ENCODE measurements at places on chromosomes 16 and 17.

GRCh38 chr16:50489182-50489581 is 59.0 kb upstream of the NKD1 start:
- no peak for DNase-seq

- no peak for DNase-seq
These were observed 7.8 kb downstream of the BFAR start for GRCh38 chr16:14640538-14640937.

GRCh38 chr17:40072040-40072734 is 9.4 kb downstream of the THRA start:
- DNase-seq = no peak

DNA sequence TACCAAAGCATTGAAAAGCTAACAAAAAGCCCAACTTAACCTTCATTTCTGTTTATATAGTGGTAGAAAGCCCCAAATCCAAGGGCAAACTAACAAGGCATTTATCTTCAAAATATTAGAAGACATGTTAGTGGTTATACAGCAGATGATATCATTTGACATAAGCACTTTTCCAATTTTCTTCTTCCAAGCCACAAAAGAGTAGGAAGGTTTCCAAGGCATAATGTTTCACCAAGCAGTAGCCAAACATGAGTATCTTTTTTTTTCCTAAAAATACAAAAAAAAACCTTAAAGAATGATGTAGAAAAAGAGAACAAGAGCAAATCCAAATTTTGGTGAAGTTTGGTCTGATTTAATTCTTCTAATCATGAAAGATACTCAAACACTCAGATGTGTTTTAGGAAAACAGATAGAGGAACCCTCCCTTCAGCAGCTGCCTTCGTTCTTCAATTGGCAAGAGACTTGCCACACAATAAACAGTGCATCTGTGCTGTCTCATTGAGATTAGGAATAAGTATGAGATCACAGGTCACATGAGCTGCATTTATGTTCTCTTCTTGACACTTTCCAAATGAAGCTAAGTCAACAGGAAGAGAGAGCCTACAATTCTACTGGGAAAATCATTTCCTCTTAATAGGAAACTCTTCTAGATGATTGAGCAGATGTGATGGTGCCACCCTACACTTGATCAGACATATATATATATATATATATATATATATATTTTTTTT is 106.7 kb downstream of the TTC19 start:
- DNase-seq = no peak

GRCh38 chr17:56883616-56884015 is 30.2 kb downstream of the TRIM25 start:
- DNase-seq = no peak

DNA sequence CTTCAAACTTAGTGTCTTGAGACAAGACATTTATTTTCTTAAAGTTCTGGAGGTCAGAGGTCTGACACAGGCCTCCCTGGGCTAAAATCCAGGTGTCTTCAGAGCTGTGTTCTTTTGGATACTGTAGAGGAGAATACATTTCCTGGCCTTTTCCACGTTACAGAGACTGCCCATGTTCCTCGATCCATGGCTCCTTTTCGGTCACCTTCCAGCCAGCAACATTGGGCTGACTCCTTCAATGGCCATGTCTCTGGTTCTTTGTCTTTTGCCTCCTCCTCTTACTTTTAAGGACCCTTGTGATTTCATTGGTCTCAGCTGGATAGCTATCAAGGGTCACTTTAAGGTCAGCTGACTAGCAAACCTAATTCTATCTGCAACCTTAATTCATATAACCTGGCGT is 212.4 kb downstream of the WWOX start:
- no peak for DNase-seq

DNA sequence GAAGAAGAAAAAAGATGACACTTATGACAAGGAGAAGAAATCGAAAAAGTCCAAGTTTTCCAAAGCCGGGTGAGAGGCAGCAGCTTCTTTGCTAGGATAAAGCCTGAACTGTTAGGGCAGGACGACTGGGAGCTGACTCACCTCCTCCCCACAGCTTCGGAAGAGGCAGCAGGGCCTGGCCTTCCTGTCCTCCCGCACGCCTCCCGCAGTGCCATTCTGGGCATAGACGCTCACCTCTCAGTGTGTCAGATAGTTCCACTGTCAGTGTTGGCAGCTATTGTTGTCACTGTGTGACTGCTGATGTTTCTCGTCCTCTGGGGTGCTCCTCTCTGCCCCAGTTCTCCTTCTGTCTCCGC is 12.6 kb downstream of the UBN1 start:
- no peak for DNase-seq

- no peak for DNase-seq
These were observed 100.8 kb upstream of the CORO6 start for GRCh38 chr17:29723278-29724047.
